ENCODE measurements at places on chromosomes 6 and 20.

DNA sequence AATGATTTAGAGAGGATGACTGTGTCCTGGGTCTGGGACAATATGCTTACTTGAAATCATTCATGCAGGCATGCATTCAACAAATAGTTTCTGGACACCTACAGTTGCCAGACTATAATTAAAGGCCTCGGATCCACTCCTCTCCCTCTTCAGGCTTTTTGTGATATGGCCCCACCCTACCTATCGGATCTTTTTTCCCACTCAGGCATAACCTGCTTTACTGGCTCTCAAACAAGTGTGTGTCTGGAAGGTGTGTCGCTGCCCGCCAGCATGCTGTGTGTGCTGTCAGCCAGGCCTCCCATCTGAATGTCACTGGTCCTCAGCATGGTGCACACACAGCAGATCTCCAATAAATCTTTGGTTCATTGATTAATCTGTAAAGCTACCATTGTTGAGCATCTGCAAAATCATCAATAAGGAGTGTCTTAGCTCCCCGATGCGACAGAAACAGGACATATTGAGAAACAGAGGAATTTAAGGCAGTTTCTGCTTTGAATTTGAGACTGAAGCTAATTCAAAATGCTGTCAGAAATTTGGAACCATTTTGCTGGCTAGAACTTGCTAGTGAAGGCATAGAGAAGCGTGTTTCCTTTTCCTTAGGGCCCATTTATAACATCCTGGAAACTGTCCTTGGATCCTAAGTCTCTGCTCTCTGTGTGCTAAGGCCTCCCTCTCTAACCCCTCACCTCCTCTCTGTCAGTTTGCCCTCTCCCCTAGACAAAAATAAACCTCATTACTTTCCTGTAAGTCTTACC, 23.5 kb upstream of the CCN6 start:
- no peak for DNase-seq

DNA sequence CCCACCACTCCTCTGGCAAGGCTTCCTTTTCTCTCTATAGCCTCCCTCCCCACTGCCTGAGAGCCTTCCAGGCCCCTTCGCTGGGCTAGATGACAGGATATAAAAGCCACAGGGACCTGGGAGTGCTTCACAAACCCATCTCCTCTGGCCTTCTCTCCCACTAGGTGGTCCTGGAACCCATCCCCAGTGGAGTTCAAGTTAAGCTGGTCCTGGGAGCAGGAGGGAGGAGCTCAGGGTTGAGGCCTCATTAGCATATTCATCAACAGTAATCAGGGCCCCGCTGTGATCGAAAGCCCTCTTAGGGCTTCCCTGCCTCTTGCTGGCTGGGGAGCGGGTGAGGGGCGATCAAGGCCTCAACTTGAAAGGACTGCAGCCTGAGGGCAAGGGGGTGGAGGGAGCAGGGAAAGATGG, 9.1 kb downstream of the EBF4 start:
- DNase-seq = no peak

DNA sequence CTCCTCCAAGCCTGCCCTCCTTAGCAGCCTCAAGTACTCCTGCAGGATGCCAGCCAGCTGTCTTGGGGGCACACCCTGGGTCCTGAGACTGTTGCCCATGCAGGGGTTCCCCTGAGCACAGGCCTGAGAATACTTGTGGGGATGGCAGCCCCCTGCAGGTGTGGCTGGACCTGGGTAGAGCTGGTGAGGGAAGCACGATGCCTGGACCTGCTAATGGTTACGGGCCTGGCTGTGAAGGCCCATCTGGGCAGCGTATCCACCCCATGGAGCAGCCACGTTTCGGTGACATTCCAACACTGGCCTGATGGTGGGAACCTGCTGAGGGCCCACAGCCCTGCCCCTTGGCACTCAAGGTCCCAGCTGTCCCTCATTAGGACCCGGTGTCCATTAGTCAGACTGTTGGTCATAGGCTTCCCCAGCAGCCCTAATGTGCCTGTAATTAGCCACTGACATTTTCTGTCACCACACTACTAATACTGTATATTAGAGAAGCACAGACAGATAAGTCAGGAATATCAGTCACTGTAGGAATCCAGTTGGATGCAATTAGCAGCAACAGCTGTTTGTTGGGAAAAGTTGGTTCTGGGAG, 20.3 kb downstream of the CCDC167 start:
- DNase-seq = no peak

GRCh38 chr20:51354769-51355319, 187.7 kb downstream of the NFATC2 start:
- DNase-seq = no peak

- no peak for DNase-seq
These were observed 16.9 kb downstream of the CST9L start for GRCh38 chr20:23551383-23551782.

- DNase-seq = peak; percentile 73
These were observed 118.4 kb downstream of the GRM4 start for GRCh38 chr6:34027445-34027936.

DNA sequence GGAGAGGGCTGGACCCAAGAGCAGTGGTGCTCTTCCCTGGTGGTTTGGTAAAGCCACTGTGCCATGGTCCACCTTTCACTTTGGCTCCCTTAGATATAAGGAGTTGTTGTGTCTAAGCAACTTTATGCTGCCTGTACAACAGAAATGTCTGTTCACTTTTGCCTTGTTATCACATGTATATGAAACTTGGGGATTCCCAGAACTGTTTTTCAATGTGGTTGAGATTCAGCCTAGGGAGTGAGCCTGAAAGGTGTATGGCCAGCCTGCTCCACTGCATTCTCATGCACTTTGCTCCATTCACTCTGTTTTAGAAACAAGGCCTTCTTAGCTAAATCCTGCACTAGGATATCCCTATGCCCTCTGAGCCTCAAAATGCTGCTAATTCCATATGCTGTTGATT, 234.5 kb upstream of the THEMIS start:
- no peak for DNase-seq

GRCh38 chr20:42110301-42110700, 492.1 kb upstream of the CHD6 start:
- DNase-seq = no peak

DNA sequence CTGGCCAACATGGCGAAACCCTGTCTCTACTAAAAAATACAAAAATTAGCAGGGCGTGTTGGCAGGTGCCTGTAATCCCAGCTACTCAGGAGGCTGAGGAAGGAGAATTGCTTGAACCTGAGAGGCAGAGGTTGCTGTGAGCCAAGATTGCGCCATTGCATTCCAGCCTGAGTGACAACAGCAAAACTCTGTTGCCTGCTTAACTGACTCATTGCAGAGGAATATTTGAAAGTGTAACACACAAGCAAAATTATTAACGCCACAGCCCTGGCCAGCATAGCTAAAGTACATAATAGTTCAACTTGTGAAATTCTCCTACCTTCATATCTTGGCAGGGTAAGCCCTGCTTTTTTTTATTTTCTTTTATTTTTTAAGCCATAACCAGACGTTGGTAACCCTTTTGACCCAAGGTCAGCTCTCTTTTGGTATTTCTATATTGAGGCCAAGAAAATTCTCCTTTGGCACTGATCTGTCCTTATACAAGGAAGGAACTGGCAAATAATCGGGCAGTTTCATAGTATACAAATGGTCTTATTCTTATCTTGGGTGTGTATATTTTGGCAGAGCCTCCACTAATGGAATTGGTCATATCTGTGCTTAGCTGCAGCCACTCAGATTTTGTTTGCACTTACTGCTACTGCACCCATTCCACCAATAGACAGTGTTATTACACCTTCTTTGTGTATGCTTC, 4.0 kb upstream of the ADGRF5 start:
- no peak for DNase-seq
